ENCODE measurements at places on chromosomes 6 and 20.

- no peak for DNase-seq
These were observed 8.9 kb upstream of the AHI1 start for GRCh38 chr6:135506270-135506997.

GRCh38 chr6:34243131-34243771, 5.6 kb downstream of the SMIM29 start:
- DNase-seq: no peak

DNA sequence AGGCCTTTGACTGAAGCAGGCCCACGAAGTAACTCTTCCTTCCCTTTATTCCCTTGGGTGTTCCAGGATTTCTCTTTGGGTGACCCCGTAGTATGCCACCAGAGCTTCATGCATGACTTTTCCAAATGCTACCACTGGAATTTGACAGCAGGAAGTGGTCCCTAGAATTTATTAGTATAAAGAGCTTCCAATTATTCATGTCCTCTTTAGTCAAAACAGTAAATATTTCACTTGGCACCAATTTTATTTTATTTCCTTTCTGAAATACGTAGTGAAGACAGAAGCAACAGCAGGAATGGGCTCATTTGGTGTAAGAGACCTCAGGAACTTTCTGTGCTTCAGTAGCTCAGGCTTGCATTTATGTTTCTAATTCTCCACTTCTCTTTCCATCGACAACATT, 151.3 kb downstream of the LCA5 start:
- DNase-seq: no peak

DNA sequence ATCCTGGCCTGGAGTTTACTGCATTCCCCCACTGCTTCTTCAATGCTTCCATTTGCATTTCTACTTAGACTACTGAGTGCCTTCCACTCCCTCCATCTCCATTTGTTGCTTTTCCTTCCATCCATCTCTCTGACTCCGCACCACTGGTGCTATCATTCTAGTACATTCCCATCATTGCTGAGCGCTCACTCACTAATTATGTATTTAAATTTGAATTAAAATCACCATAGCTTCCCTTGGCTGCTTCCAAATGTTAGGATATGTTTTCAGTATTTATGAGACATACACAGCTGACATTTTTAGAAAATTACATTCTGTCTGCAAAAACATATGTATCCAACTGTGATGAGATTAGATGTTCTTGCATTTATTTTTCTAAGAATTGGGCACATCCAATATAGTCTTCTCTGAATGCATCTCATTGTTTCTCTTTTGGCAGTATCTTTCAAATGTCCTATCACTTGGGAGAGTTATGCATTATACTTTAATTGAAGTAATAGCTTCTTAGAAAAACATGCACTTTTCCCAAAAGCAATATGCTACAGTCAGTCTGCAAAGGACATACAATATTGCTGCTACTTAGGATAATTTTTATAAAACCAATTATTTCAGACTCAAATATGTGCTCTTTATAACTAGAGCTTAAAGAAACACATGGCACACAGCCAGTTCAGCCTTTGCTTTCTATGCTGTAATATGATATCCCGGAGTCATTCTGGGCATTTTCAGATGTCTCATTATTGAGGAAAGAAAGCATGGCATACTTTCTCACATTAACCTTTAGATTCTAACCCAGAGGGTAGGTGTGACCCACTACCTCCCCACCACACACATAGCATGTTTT, 12.1 kb upstream of the COL21A1 start:
- DNase-seq: no peak

DNA sequence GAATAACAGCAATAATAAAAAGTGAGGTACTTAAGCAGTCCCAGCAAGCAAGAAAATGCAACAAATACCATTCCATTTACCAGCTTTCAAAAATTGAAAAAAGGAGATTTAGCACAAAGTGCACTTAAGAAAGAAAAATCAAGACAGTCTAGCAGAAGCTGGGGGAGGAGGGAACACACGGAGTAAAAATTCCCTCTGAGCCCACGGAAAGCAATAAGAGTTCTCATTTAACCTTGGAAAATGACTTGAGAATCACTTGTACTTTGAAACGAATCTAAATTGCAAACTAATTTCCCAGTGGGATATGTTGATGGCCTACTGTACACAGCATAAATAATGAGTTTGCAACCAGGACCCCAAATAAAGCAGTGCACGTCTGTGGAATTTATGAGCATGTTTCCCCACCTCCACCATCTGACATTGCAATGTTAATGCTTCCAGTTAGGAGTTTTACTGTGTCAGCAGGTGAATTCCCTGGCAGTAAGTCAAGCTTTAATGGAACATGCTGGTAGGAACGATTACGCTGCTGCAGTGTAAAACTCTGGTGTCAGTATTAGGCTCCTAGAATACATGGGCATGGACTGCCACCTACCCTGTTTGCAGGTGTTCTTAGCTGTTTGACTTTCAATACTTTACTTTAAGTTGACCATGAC, 386.8 kb downstream of the HDGFL1 start:
- no peak for DNase-seq

DNA sequence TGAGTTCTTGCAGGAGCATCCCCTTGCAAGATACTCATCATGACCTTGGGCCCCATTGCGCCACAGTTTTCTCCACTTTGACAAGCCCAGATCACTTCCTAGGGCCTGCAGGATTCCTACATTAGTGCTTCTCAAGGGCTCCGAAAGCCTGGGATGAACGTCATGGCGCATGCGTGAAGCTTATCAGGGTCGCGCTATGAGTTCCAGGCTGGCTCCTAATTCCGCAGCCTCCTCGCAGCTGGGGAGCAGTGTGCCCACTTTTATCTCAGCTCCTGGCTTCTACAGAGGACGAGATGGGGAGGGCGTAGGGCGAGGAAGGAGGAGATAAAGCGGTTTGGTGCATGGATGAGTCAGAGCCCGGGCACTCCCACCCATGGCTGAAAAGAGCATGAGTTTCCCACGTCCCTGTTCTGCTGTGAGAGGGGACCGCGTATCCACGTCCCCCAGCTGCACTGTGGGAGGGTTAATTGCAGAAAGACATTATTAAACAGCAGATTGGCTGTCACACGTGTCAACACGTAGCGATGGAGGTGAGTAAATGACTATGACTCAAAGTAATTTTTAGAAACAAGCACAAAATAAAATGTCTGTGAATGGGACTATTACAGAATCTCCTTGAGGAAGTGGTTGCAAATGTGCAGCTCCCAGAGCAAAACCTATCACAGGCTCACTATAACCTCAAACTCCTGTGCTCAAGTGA, 72.9 kb upstream of the DSP start:
- DNase-seq: no peak

- DNase-seq: no peak
These were observed 13.6 kb upstream of the MARCKS start for GRCh38 chr6:113843500-113844073.

GRCh38 chr20:31605902-31606803, 1.1 kb downstream of the ID1 start:
- DNase-seq: peak; percentile 50

GRCh38 chr6:30684386-30685156, 1.9 kb downstream of the PPP1R18 start:
- DNase-seq: no peak

GRCh38 chr20:58645412-58645968, 5.6 kb upstream of the STX16 start:
- DNase-seq: peak; percentile 12

- DNase-seq: peak; percentile 40
These were observed 32.9 kb upstream of the LGSN start for GRCh38 chr6:63352544-63353285.

DNA sequence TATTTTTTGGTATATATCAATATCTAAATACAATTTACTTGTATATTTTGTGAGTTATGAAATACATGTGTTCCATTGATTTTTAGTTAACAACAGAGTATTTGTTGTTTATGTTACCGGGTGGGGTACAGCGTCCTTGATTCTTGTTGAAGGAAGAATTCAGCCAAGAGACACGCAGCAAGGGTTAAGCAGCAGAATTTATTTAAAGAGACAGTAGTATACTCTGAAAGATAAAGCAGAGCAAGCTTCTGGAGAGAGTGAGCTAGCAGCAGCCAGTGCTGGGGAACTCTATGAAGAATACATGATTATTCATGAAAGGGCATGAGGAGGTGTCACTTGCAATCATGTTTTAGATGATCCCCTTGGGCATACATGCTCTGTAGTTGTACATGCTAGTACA, 76.1 kb downstream of the FAM135A start:
- no peak for DNase-seq

- DNase-seq: no peak
These were observed 75.5 kb downstream of the GPR6 start for GRCh38 chr6:110053395-110054240.

GRCh38 chr6:126107475-126108166, 121.3 kb downstream of the TRMT11 start:
- peak; percentile 35 for DNase-seq

DNA sequence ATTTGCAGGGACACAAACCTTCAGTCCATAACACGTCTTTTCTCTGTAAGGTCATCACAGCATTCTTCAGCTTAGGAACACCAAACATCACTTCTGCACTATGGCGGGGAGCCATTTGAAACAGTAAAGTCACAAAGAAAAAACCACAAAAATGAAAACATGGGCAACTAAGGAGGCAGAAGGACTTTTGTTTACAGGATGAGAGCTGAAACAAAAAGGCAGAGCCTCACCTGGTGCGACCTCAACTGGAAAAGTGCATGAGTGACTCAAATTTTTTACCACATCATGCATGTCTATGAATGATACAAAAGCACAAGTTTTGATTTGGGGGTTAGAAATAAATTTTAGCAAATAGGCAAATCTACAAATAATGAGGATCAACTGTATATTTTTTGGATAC, 68.2 kb upstream of the TNFAIP3 start:
- no peak for DNase-seq

GRCh38 chr6:64580346-64580745, 944.7 kb downstream of the PHF3 start:
- DNase-seq: no peak

- no peak for DNase-seq
These were observed 34.8 kb upstream of the PSMF1 start for GRCh38 chr20:1083431-1084080.

DNA sequence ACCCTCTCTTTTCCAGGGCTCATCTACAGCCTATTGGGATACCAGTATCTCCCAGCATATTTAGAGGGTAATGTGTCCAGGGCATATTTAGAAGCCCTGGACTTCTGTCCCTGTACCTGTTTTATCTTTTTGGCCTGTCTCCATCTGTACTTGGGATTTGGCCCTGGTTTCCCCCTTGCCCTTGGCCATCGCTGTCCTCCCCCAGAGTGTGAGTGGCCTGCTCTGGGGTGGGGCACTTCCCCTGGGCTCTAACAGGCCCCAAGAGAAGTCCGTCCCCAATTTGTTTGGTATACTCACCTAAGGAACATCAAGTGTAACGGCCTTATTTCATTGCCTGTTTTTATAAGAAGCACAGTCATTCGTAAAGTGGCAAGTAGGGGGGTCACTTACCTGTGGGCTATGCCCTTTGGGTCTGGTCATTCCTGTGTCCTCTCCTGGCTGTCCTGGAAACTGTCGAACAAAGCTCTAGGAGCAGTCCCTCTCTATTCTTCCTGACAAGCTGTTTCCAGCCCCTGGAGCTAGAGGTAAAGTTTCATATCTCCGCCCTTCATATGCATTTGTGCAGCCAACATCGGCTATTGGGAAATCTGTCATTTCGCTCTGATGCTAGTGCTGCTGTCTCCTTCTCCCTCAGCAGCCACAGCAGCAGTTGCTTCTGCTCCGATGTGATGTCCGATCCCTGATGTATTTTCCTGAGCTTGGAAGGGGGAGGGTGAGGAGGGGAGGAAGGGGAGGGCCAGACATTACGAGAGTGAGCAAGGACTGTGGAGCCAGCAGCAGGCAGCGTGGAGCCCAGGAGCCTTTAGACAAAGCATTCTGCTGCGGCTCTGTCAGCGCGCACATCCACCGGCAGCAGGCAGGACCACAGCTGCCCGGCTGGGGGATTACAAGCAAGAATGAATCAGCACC, 83.4 kb downstream of the TCP11 start:
- no peak for DNase-seq

GRCh38 chr6:2877057-2877882, 25.8 kb downstream of the SERPINB9 start:
- no peak for DNase-seq

DNA sequence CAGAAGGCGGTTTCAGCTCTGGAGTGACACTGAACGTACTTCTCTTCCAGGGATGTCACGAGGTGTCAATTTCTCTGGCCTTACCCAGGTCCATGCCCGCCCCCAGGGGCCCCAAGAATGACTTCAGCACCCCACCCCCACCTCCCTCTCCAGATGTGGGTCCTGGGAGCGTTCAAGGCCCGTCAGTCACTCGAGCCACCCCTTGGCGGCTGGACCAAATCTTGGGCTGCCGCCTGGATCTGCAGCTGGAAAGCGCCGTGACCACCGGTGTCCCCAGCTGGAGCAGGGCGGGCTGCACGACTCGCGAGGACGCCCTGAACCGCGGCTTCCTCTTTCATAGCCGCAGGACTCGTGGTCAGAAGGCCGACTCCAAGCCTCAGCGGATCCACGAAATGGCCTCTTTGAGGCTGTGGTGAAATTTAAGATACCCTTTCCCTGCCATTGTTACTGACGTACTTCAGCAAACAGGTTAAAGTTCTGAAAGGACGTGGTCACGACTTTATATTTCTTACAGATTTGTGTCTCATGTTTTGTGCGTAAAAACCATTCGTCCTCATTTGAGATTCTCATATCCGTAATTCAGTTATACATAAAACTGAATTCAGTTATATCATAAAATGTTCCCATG, 29.3 kb downstream of the TRIM38 start:
- DNase-seq: peak; percentile 63

DNA sequence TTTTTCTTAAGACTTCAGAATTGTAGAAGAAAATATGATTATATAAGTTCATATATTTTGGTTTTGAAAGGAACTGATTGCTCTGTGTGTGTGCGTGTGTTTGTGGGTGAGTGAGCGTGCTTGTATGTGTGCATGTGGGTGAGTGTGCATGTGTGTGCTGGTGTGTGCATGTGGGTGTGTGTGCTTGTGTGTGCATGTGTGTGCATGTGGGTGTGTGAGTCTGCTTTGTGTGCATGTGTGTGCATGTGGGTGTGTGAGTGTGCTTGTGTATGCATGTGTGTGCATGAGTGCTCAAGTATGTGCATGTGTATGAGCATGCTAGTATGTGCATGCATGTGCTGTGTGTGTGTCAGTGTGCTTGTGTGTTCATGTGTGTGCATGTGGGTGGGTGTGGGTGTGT, 238.5 kb downstream of the CDC5L start:
- DNase-seq: no peak

- no peak for DNase-seq
These were observed 4.7 kb upstream of the ENPP5 start for GRCh38 chr6:46175446-46175845.

DNA sequence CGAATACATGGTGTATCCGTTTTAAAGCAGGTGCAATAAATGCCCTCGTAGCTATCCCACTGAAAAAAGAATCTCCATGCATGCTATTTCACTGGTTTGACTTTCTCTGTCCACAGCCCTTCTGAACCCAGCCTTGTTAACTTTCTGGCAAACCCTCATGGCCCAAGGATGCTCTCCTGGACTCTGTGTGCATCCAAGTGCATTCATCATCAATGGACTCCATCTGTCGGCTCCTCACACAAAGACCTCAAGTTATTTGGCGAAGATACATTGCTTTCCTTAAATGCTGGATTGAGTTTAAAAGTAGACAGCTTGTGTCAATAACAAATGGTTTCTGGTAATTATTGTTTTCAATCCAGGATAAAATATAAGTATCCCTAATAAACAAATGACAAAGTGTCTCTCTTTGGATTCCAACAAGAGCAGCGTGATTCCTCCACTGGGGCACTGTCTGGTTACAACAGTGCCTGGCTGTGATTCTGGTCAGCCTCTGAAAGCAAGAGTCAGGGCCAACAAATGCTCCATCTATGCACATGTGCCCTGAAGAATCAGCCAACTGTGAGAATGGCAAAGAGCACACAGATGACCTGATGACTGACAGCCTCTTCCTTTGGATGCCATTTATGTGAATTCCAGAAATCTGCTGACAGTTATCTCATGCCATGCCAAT, 55.7 kb downstream of the FYN start:
- no peak for DNase-seq

All from H9 (cell line).